ENCODE measurements at places on chromosomes 13 and 19.

DNA sequence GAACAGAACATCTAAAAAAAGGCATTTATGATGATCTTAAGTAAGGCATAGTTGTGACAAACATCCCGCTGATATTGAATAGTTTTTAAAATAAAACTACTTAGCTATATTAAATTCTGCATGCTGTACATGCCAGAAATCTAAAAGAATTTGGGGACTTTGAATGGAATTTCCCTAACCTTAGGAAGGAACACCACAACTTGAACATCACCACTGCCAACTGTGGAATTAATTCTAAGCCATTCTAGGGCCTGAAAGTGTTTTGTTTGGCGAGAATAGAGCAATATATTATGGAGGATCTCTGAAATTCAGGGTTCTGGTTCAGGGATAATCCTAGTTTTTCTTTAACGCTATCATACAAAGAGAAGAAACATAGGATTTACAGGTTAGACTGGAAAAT is 17.8 kb upstream of the LATS2 start:
- no peak for DNase-seq

- no peak for DNase-seq
Observed at GRCh38 chr13:65264066-65264465, 1966.1 kb downstream of the PCDH9 start.

- DNase-seq: no peak
Observed at GRCh38 chr19:51681286-51681941, 11.7 kb upstream of the SPACA6 start.

DNA sequence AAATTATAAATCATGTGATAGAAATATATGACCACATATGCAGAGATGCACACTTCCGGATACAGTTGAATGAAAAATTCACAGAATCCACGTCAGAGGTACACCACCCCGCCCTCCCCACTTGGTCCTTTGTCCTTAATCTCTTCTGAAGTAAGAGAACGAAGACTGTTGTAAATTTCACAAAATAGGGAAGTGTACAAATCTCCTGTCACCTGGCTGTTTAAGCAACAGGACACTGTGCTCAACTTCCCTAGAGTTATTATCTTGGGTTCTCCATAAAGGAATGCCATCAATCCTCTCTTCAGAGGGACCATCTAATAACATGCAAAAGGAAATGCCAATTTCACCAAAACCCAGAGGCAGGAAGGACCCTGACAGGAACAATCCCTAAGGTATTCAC is 10.5 kb upstream of the CEACAM6 start:
- no peak for DNase-seq

- no peak for DNase-seq
Observed at GRCh38 chr19:49335784-49336481, 727 bp downstream of the CD37 start.

DNA sequence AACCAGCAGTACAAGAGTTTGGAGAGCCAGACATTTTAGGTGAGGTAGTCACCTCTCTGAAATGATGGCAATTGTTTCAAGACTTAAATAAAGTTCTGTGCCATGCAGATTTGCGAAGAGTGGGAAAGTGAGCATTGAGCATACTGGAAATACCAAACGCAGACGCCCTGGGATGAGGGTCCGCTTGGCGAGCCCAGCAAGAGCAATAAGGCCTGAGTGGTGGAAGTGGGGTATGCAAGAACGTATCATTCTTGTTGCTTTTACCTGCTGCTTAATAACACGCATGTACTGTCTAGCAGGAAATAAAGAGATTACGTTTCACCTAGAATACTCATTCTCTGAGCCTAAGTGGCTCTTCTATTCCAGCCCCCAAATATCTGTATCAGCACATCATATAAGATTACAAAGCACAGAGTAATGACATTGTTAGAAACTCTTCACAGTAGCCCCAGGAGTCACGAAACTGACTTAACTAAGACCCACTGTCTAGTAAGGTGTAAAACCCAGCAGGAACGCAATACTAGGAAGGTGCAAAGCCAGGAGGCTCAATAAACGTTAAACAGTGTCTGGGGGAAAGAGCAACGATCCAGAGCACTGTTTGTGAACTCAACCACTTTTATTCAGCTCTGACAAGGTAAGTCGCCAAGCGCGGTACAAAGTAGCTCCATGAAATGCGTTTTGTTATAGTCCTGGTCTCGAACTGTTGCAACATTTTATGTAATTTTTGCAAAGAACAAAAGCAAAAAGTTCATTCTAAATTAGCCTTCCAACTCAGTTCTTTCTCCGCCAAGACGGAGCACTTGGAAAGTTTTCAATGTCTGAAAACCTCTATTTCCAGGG is 1.2 kb downstream of the RCBTB2 start:
- no peak for DNase-seq

DNA sequence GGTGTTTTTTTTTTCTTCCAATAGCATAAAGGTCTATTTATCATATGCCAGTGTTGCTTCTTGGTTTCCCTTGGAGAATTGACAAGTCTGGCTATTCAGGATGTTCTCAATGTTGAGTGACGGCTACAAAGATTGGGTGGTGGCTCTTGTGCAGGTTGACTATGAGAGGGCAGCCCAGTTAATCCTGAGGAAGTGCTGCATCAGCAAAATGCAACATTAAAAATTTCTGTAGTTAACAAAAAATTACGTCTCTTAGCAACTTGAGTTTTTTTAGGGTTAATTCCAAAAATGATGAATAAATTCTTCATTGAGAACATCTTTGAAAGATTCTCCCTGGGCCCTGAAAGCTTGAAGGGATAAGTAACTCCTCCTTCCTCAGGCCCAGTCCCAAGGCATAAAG is 147.1 kb downstream of the B3GLCT start:
- DNase-seq: no peak

DNA sequence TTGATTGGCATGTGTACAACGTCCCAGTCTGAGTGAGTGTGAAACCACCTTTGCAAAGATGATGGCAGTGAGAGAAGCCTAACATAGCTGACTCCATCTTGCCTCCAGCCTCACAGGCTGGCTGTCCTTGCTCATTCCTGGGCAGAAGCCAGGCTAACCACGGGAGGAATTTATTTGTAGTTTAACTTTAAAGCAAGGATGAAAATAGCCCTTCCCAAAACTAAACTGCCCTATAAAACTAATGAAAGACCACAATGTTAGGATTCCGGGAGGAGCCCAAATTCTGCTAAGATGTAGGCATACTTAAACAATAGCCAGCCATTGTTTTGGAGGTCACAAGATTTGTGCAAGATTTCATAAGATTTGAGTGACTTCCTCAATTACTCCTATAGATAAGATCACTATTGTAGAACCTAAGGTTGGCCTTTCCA is 96.6 kb upstream of the LSM14A start:
- no peak for DNase-seq

DNA sequence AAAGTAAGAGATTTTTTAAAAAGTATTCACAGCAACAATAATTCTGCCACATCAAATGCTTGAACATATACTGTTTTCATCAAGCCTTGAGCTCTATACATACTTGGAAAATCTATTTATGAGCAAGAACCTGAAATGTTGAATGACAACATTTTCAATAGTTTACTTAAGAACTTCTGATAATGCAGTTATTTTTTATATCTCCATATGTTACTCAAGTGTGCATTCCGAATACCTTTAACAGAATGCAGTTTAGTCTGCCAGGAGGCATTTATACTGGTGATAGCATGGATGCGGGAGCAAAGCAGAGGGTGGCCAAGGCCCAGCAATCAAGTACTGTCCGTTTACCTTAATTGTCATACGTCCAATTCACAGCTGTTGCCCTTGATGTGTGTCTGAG is 589.5 kb downstream of the KCTD12 start:
- no peak for DNase-seq

DNA sequence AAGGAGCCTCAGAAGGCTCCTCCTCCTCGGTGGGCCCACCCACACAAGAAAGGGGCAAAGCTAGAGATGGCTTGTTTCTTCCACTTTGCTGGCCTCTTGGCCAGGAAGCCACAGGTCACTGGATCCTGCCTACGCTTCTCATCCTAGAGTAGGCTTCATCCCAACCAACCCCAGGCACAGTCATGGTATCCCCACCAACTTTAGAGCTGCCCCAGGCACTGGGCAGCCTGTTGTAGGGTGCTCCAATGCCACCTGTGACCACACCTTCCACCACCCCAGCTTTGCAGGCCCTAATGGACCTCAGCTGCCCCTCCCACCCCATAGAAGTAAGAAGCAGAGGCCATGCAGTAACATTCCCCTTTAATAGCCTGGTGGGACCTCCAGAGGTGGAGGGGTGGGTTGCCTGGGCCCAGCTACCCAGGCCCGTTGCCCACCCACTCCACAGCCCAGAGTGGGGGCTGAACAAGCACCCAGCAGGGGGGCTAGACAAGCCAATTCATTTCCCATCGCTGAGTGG is 522 bp upstream of the CHMP2A start:
- DNase-seq: no peak

DNA sequence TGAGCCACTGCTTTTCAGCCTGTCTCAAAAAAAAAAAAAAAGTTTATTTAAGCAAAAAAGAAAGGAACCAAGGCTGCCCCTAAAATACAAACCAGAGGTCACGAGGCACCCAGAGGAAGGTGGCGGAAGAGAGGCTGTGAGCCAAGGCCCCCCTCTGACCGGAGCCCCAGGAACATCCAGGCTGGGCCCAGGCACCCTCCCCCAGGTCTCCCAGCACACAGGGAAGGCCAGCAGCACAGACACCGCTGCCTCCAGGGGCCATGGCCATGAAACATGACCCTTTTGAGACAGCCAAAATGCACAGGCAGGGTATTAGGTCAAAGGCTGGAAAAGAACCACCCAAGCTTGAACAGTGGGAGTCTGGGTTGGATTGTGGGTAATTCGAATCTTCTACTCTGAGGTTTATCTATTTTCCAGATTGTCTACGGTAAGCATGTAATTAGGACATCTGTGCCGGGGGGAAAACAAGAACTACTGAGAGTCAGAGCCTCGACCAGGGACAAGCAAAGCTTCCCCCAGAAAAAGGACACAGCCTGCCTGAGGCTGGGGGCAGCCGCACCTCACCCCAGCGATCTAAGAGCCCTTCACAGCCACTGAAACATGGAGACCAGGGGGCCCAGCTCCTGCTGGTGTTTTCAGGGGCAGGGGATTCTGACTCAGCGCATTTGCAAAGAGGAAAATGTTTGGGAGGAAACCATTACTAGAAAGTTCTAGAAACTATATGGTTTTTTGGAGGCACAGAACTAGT is 8.4 kb downstream of the PEX11G start:
- no peak for DNase-seq

DNA sequence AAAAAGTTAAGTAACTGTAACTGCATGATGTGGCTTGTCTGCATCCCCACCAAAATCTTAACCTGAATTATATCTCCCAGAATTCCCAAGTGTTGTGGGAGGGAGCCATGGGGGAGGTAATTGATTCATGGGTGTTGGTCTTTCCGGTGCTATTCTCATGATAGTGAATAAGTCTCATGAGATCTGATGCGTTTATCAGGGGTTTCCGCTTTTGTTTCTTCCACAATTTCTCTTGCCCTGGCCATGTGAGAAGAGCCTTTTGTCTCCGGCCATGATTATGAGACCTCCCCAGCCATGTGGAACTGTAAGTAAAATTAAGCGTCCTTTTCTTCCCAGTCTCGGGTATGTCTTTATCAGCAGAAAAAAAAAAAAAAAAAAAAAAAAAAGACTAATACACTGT is 385.8 kb downstream of the SLITRK1 start:
- no peak for DNase-seq

Data from stimulated activated CD4-positive, alpha-beta T cell treated with anti-CD3 and anti-CD28 coated beads, Interleukin-4, amount 100 ng/mL, for 4 hours (primary cell).